ENCODE measurements at places on chromosomes 2 and 18.

GRCh38 chr18:13555865-13556264 is 170.5 kb downstream of the FAM210A start:
- DNase-seq, result no peak

- no peak for DNase-seq
These were observed 1.4 kb downstream of the SP110 start for GRCh38 chr2:230218421-230218820.

GRCh38 chr2:75290600-75291150 is 91.4 kb upstream of the TACR1 start:
- DNase-seq, result peak; percentile 48

DNA sequence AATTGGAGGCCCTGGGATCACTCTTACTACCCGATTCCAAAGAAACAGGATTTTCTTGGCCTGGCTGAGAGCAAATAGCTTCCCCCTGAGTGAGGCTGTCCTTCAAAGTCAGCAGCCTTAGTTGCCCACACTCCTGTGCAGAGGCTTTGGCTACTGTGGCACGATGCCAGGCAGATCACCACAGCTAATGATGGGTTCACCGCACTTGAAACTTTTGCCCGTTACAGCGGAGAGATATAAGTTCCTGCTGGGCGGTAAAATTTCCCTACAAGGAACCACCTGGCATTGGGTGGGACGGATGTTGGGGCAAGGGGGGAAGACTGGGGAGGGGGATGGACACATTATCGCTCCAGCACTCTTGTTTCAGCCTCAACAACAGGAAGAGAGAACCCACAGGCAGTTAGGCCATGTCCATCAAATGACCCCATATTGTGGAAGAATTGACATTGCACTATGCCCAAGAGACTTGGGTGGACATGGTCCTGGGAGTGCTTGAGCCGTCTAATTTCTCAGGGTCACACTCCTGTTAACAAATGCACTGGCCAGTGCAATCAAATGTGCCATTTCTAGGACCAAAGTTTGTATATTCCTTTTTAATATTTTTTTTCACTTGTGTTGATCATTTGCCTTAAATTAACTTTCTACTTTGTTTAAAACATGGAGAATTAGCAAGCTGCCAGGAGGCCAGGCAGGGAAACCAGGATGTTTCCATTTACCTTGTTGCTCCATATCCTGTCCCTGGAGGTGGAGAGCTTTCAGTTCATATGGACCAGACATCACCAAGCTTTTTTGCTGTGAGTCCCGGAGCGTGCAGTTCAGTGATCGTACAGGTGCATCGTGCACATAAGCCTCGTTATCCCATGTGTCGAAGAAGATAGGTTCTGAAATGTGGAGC is 4.4 kb downstream of the IL1B start:
- no peak for DNase-seq

GRCh38 chr18:7856116-7856515 is 289.0 kb downstream of the PTPRM start:
- DNase-seq, result peak; percentile 6

DNA sequence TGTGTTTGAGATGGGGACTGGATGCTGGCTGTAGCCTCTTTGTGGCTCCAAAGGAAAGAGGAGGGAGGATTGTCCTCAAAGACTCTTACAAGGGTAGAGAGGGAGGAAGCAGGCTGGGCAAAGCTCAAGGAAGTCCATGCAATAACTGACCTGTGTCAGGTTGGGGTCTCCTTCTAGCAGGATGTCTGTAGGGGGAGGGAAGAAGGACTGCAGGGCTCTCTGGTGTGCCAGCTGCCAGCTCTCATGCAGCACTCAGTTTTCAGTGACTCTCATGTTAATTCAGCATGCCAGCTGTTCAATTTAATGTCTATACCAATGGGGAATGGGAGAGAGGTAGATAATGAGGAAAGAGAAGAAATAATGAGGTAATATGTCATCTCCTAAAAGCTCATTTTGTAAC is 85.3 kb upstream of the RANBP2 start:
- DNase-seq, result no peak

DNA sequence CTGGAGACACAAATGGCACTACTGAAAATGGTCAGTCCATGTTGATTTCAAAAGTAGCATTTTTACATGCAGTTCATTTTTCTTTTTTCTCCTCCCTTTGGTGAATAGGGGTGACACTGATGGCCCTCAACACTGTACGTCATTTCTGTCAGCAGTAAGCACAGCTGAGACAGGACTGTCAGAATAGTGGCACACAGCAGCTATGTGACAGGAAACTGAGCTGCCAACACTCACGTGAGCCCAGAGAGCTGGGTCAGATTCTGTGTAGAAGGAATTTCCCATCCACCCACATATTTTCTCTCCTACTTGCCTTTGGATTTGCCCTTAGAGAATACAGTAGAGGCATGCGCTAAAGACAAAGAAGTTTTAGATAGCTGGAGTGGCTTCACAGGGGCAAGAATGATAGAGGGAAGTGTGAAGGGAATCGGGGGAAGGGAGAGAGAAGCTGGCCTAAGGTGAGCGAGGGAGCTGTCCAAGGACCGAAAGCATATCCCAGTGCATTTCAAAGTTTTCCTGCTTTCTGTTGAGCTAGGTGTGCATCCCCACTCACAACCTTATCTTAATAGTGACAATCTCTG is 476.6 kb downstream of the CNTNAP5 start:
- no peak for DNase-seq

DNA sequence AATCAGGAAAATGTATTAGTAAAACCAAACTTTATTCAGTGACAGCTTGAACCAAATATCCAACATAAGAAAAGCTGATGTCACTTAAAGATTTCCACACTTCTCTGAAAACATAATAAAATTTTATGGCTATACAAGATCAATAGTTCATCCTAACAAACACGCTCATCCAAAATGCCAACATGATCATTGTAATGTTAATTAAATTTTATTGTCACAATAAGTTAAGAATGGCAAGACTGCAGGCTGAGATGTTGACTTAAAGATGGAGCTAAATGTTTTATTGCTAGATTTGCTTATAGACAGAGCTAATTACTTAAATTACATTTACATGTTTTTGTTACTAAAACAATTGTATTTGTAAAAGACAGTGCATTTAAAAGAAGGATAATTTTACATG is 140.3 kb downstream of the ERBB4 start:
- no peak for DNase-seq

DNA sequence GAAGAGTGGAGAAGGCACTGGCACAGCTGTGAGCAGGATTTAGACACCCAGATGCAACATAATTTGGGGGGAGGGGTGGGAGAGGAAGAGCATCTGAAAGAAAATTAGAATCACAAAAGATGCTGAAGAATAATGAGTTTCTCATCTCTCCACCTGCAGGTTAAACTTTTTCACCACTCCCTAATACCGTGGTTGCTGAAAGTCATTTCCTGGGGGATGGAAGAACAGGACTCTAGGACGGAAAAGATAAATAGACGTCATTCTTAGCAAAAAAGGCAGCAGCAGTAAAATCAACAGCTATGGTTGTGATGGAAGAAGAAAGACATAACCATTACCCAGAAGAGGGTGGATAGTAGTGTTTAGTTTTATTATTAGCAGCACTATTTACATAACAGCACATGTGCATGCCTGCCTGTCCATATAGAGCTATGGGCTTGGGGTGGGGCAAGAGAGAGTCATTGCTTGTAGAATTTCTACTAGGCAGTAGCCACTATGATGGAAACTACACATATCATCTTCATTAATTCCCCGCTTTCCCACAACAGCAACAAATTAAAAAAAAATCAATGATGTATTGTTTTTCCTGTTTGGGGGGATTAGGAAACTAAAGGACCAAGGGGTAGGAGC is 212.2 kb downstream of the TRIB2 start:
- no peak for DNase-seq

- no peak for DNase-seq
These were observed 42.7 kb upstream of the DYSF start for GRCh38 chr2:71410696-71411095.

Measured in fibroblast of skin of right biceps (primary cell).